ENCODE measurements at places on chromosomes 2 and 18. TPM values are rescaled to one million over a fixed set of nuclear protein-coding genes. Genes with fewer than 3 reads are reported as not detected.
A peak's percentile ranks its signal among the peaks of the same experiment; 100 is the strongest.

Gene MAP3K20
- total RNA-seq = 25.2 TPM

Gene UNC50
- total RNA-seq = 50.5 TPM

Gene CD28
- total RNA-seq = not detected

Gene AGXT
- not detected for total RNA-seq

Gene DSC2
- 1.2 TPM for total RNA-seq

Gene PLA2R1
- 0.87 TPM for total RNA-seq

Gene HRH4
- not detected for total RNA-seq

Gene CLEC4F
- total RNA-seq = not detected

Gene HS1BP3
- 21.9 TPM for total RNA-seq

GRCh38 chr2:212842544-212843185, 304.1 kb upstream of the ERBB4 start:
- peak; percentile 41 for DNase-seq

DNA sequence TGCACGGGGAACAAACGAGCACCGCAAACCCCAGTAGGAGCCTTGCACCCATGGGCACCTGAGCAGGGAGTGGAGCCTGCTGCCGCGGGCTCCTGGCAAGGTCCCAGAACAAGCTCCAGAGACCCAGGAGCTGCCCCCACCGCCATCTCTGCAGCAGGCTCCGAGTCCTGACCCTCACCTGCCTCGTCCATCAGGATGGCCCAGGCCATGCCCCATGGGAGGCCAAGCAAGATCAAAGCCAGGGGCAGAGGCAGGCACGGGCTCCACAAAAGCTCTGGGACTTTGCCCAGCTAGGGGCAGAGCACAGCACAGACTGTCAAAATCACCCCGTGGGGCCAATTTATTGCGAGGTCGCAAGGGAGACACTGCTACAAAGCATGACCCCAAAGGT, 43.6 kb downstream of the GPC1 start:
- no peak for DNase-seq

GRCh38 chr2:176566961-176567360, 297.7 kb downstream of the MTX2 start:
- no peak for DNase-seq

- DNase-seq = no peak
Measured at GRCh38 chr2:129201696-129202095, 777.8 kb upstream of the RAB6C start.

GRCh38 chr2:84424152-84424551, 34.9 kb downstream of the SUCLG1 start:
- no peak for DNase-seq

- DNase-seq = peak; percentile 87
Measured at GRCh38 chr2:119240311-119241204, 16.9 kb downstream of the STEAP3 start.

DNA sequence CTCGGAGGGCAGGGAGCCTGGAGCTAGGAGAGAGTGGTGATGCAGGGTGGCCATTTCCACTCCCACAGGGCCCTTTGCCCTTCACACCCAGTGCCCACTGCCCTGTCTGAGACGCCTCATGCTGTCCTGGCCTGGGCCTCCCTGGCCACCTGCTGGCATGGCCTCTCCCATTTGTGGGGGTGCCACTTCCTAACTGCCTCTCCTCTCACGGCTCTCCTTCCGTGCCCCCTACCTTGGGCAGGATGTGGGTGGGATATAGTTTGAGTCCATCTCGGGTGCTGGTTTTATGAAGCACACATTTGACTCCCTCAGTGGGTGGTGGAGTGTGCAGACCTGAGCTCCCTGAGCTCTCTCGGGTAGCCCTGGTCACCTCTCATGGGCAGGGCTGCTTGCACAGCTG, 46.0 kb downstream of the DGKD start:
- no peak for DNase-seq

DNA sequence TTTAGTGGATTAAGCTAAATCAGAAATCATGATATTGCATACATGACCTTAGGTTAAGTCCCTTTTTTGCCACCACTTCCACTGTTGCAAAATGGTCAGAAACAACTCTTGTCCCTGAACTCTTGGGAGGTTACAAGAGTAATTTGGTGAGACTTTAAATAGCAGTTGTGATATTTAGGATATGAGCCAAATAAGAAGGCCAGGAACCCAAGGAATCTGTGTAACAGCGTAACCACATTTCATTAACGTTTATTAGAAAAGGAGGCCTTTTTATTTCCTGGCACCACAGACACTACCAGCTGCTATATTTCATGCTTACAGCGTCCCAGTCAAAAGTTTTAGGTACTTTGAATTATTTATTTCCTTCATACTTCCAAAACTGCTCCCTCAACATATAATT, 268.0 kb downstream of the GPD2 start:
- no peak for DNase-seq

- DNase-seq = peak; percentile 26
Measured at GRCh38 chr2:100422320-100423055, 5.0 kb upstream of the CHST10 start.

DNA sequence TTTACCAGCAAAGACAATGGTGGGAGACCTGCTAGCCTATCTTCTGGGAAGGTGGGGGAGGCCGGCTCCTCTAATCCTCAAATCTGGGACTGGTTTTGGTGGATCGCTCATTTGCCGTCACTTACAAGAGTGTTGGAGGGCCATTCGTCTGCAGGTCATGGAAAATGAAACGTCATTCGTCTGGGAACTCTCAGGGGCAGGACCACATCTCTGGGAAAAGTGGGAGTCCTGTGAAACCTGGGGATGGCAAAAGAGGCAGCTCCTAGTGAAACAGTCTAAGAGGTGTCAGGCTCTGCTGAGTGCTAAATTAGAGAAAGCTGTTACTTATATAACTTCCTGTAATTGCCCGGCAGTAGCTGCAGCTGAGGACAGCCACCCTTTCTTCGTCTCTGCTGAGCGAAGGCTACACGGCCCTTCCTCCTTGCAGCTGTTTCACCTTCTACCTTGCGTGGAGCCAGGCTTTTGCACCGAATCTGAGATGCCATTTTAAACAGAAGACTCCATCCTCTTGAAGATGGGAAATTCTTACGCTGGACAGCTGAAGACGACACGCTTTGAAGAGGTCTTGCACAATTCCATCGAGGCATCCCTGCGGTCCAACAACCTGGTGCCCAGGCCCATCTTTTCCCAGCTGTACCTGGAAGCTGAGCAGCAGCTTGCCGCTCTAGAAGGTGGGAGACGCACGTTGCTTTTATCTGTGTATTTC, 22.4 kb downstream of the GREB1 start:
- no peak for DNase-seq

DNA sequence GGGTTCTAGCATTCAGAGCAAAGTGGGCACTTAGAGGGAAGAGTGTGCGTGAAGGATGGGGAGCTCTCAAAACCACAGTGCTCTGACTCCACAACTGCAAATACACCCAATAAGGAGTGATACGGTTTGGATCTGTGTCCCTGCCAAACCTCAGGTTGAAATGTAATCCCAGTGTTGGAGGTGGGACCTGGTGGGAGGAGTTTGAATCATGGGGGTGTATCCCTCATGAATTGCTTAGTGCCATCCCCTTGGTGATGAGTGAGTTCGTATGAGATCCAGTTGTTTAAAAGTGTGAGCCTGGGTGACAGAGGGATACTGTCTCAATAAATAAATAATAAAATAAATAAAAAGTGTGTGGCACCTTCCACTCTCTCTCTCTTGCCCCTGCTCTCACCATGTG, 50.3 kb upstream of the CCDC85A start:
- DNase-seq = no peak

DNA sequence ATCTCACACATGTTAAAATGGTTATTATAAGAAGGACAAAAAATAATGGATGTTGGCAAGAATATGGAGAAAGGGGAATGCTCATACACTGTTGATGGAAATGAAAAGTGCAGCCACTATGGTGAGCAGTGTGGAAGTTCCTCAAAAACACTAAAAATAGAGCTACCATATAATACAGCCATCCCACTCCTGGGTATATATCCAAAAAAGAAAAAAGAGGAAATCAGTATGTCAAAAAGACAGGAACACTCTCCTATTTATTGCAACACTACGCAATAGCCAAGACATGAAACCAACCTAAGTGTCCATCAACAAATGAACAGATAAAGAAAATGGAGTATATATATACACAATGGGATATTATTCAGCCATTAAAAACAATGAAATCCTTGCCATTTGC, 642.6 kb downstream of the RNF144A start:
- no peak for DNase-seq

DNA sequence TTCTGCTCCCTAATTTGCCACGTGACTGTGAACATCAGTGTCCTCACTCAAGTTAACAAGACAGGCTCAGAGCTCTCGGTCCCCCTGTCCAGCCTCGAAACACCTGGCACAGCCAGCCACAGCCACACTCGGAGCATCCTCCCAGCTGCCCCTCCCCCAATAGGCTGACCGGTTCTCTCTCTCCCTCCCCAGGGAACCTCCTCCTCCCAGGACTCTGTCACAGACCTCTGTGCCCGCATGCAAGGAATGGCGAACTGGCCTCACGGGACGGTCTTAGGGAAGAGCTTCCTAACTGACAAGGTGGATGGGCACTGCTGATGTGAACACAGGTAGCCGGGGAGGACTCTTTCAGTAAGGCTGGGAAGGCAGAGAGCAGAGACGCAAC, 18.8 kb downstream of the CYP26B1 start:
- DNase-seq = no peak

GRCh38 chr2:88230911-88231310, 60.8 kb downstream of the THNSL2 start:
- no peak for DNase-seq

DNA sequence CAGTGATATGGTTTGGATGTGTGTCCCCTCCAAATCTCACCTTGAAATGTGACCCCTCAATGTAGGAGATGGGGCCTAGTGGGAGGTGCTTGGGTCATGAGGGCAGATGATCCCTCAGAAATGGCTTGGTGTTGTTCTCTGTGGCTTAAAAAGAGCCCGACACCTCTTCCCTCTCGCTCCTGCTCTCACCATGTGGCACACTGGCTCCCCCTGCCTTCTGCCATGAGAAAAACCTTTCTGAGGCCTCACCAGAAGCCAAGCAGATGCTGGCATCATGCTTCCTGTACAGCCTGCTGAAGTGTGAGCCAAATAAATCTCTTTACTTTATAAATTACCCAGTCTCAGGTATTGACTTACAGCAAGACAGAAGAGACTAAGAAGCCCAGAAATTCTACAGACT, 357.1 kb downstream of the NRXN1 start:
- no peak for DNase-seq

GRCh38 chr2:166375736-166376487, at the start of gene SCN9A:
TSS of gene SCN9A (minus strand) at chr2:166375944. CDS start at chr2:166311756, 64,188 bp downstream.
- peak; percentile 77 for DNase-seq

DNA sequence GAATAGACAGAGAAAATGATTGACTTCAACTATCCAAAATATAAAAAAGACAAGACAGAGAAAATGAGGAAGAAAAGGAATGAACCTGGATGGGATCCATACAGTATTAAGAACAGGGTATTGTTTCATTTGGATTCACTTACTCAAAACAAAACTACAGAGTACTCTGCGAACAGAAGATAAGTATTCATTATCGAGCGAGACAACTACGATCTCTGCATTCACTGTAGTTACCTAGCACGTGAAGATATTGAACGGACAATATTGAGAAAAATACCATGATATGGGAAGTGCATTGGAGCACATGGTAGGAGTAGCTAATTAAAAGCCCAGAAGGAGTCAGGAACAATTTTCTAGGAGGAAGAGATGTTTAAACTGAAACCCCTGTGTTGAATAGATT, 1.0 kb upstream of the ORC2 start:
- no peak for DNase-seq

GRCh38 chr18:70195014-70195614, 10.4 kb downstream of the RTTN start:
- no peak for DNase-seq

DNA sequence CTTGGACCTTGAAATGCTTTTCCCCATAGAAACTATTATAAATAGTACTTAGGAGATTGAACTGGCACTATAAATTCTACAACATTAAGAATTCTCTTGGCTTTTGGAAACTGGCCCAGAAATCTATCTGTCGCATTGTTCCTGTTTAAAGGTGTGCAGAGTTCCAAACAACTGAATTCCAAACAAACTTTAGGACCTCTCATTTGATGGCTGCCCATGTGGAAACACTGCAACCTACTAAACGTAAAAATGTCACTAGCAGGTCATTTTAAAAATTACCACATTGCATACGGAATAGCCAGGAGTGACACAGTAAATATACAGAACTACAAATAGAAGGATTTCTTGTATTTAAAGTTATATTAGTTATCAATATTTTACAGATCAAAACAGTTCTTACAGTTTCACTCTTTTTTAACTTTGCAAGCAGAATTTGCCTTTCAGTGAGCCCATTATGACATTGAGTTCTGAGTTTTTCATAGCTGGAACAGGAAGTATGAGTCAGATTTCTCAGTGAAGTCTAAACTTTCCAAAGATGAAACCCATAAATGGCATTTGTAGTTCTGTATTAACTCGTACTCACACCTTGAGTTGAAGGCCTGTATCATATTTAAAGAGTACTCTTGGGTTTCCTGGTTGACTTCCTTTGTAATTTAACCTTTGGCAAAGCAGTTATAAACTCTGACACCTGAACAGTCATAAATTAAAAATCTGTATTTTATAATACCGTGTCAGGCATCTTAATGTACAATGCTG, 142.3 kb upstream of the BOD1L2 start:
- DNase-seq = peak; percentile 75

- DNase-seq = peak; percentile 77
Measured at GRCh38 chr2:47509250-47509649, 106.3 kb downstream of the MSH2 start.

- no peak for DNase-seq
Measured at GRCh38 chr2:234156326-234156725, 105.8 kb downstream of the SPP2 start.

- DNase-seq = no peak
Measured at GRCh38 chr2:38262069-38262871, 114.8 kb downstream of the ATL2 start.

DNA sequence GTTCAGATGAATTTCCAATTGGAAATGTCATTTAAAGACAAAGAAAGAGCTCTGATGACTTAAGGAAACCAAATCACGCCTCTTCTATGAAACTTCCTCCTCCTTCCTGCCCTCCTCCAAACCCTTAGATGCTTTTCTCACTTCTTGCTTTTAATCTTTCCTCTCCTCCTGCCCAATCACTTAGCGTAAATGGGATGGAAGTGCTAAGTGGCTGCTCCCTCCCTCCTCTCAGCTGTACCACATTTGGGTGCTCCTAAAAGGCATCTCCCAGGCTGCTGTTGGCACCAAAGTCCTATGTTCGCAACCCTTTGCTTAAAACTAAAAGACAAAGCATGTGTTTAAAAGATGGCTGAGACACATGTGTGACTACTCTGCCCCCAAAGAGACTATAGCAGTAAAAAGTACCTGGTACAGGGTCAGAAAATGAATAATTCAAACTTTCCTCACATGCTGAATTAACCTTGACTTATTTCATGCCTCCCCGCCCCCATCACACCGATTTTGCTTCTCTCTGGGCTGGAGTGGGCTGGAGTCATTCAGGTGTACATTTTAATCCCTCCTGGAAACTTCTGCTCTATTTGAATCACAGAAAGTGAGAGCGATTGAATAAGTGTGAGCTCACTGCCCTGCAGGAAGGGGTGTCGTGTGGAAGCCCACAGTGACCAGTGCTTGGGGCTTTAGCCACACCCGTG, 59.2 kb upstream of the KLF7 start:
- DNase-seq = no peak

GRCh38 chr2:120470041-120470965, 124.4 kb downstream of the INHBB start:
- DNase-seq = peak; percentile 79
